ENCODE measurements at places on chromosomes 13 and 19. TPM values are rescaled to one million over a fixed set of nuclear protein-coding genes. Genes with fewer than 3 reads are reported as not detected.

- no peak for DNase-seq
These were observed 2.6 kb downstream of the P2RY11 start for GRCh38 chr19:10113964-10114650.

- DNase-seq = no peak
These were observed 262.2 kb downstream of the KLF5 start for GRCh38 chr13:73321043-73321442.

DNA sequence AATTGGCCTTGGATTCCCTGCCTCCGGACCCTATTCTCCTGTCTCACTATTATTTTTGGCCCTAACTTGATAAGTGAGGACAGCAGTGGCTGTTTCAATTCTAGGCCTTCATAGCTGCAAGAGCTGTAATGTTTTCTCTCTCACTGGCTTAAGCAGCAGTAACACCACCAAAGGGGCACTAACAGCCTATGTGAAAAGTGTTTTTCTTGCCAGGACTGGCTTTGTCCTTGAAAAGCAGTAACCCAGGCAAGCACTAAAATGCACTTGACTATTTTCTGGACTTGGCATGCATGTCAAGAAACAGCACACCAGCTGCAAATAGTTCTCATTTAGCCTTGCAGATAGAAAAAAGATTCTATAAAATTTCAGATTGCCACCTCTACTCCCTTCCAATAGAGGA is 9.3 kb upstream of the FBXL3 start:
- no peak for DNase-seq

DNA sequence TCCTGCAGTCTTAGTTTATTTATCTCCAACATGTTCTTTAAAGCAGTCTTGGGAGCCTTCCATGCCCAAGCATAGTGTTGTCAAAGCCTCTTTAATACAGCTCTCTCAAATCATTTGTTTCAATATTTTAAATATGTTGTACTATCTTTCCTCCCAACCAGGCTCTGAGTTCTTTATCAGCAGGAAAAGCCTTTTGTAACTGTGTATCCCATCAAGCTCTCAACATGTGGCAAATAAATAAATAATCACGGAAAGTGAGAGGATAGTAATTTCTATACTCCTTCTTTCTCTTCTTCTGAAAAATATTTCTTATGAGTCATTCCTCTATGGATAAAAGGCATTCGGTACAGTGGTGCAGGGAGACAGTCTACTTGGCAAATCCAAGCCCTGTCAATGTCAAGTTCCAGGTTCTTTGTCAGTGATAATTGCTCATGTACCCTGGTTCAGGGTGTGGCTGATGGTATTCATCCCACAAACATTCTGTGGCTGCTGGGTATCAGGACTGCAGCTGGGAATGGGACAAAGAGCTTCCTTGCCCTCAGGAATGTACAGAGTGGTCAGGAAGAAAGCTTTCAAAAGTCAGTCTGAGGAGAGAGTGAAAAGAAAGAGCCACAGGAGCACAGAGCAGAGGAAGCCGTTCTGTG is 384.3 kb downstream of the EFNB2 start:
- no peak for DNase-seq

DNA sequence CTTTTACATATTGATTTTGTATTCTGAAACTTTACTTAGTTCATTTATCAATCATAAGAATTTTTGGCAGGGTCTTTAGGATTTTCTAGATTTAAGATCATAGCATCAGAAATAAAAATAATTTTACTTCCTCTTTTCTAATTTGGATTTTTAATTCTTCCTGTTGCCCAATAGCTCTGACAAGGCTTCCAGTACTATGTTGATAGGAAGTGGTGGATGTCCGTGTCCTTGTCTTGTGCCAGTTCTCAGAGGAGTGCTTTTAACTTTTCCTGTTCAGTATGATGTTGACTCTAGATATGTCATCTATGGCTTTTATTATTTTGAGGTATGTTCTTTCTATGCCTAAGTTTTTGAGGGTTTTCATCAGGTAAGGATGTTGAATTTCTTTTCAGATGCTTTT is 7.7 kb upstream of the KIR2DL4 start:
- DNase-seq = no peak

GRCh38 chr13:114285166-114285808 is 3.9 kb downstream of the UPF3A start:
- DNase-seq = no peak

DNA sequence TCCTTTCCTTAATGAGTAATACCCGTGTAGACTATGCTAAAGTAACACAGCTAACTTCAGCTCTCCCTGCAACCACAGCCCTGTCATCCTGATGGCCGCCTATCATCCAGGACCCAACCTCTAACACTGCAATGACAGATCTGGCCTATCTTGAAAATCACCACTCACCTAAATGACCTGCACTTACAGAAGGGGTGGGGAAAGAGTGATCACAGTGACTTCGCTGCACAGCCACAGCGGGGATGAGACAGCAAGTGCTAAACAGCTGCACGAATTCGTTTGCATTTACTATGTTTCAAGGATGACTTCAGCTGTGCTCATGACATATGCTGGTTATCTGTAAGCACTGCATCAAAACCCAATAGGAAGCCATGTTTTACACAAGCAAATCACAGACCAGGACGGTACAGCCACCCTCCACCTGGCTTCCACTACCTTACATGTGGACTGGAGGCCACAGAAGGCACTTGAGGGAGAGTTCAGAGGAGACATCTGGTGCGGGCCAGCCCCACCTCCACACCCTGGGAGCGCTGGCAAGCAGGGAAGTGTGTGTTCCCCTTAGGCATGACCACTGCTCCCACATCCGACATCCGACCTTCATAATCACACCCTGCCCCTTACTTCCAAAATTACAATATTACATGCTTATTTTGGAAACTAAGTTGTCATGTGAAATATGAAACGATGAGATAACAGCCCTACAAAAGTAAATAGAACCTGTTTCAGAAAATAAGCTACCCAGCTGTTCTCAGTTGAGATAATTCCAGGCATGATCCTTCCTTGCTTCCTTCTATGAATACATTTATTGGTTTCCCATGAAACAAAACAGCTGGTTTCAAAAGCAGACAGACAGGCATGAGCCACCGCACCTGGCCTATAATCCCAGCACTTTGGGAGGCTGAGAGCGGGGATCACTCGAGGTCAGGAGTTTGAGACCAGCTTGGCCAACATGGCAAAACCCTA is 95.7 kb downstream of the STK24 start:
- DNase-seq = no peak

DNA sequence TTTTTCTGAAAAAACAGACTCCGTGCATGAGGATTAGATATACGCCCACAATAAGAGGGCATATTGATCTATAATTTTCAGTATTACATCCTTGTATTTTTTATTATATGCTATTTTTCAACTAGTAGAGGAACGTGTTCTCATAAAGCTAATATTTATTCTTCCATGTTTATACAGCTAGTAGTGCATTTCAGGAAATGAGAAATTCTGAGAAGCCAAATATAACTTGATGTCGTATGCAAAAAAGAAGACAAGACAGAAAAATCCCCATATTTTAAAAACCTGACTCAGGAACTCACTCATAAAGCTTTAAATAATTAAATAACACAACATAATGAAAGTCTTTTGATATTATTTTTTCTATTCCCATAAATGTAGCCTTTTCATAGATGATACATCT is 308.6 kb downstream of the ENOX1 start:
- DNase-seq = no peak

- DNase-seq = no peak
These were observed 132.8 kb upstream of the MYO16 start for GRCh38 chr13:108496362-108497210.

DNA sequence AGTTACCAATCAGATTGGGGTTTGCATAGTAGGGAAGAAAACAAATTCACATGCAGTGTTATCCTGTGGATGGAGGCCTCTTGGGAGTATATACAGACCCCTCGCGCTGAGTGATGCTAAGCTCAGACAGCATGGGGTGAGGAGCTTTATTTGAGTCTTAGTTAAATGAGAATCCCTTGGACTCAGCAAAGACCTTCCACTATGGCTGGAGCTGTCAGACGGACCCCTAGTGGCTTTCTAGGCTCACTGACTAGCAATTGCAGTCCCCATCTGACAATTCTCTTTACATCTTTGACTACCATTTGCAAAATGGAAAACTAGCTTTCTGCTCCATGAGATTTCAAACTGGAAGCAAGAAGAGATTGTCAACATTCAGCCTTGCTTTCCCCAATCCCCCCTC is 90.4 kb downstream of the STOML3 start:
- no peak for DNase-seq

DNA sequence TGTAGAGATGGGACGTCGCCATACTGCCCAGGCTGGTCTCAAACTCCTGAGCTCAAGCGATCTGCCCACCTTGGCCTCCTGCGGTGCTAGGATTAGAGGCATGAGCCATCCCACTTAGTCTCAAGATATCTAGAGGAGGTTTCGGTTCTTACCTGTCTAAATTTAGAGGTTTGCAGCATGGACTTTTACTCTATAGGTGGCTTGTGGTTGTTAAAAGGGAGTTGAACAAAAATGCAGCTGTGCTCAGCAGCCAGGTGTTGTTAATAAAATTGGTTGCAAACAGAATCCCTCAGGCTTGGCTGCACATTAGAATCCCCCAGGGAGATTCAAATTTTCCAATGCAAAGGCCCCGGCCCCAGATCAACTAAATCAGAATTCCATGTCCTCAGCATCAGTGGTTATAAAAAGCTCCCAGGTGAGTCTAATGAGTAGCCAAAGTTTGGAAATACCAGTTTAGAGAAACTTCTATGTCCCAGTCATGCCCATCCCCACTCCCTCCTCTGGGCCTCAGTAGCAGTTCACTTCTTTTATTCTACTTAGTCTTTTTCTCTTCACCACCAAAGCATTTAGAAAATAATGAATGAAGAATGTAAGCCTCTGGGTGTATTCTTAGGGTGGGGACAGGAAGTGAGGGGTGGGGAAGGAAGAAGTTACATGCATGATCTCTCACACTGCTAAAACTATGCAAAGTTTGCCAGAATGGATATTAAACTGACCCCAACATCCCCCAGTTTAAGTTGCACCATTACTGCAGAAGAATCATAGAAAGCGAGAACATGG is 471.0 kb downstream of the COG6 start:
- no peak for DNase-seq

DNA sequence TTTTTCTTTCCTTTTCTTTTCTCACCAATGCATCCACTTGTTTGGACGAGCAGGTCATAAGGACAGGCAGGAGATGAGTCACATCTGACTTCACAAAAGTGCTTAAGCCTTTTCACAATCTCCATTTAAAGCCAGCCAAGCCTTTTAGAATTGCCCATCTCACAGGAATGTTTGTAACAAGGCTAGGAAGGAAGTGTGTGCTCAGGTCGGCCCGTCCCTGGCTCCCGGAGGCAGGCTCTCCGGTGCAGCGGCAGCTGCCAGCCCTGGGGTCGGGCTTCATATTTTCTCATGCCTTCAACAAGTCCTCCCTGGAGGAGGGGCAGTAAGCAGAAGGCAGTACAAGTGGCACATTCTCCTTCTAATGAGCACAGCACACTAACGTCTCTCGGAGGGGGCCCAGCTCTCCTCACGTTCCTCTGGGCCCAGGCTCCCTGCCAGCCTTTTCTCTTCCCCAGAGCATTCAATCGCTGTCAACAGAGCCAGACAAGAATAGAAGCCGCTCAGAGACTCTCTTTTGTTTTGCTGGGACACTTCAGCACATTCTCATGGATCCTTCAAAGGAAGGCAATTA is 180.5 kb downstream of the COL4A1 start:
- DNase-seq = peak; percentile 74

- no peak for DNase-seq
These were observed 42.4 kb downstream of the ADGRE3 start for GRCh38 chr19:14632286-14632685.

DNA sequence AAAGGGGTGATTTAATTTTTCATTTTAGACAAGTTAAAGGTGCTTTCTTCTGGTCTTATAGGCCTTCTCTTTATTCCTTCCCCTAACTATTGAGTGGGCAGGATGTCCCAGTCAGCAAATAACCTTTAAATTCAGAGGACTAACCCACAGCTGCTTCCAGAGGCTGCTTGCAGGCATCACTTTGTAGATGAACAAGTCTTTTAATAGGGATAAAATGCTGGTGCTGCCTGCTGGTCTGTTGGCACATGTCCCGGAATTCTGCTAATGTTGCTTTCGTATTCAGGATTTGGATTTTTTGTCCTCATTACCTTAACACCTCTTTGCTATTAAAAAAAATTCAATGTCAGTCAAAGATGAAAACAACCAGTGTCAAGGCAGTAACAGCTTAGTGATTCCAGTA is 132.7 kb upstream of the KL start:
- no peak for DNase-seq

DNA sequence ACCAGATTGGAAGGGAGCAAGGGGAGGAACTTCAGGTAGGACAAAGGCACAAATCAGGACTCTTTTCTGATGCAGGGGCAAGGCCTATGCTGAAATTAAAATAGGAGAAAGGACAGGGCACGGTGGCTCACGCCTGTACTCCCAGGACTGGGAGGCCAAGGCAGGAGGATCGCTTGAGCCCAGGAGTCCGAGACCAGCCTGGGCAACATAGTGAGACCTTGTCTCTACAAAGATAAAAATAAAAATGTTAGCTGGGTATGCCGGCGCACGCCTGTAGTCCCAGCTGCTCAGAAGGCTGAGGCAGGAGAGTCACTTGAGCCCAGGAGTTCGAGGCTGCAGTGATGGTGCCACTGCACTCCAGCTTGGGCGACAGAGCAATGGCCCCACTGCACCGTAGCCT is 5.7 kb downstream of the SLC17A7 start:
- no peak for DNase-seq

DNA sequence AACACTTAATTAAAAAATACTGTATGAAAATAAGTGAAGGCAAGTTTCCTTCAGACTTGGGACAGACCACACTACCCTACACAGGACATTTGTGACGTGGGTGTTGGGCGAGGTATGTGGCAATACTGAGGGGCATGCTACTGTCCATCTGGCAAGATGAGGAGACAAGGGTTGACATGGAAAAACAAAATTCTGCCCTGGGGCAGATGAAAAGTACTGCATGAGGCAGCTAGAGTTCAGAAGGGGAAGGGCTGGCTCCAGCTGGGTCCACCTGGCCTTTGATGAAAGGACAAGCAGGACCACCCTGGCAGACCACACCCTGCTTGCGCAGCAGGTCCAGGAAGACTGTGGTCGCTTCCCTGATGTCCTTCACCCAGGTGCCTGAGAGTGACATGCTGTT is 43.2 kb downstream of the LATS2 start:
- no peak for DNase-seq

Gene NFIX
- 184 TPM for total RNA-seq

Gene IGFL2
- 0.36 TPM for total RNA-seq

Gene FGF21
- total RNA-seq = not detected

Gene ZNF441
- 13.2 TPM for total RNA-seq

Gene FCAR
- total RNA-seq = 5.2 TPM

Gene CYP4F12
- 3.1 TPM for total RNA-seq

Gene NBEA
- total RNA-seq = 14.7 TPM

Gene WDR87
- total RNA-seq = not detected

Gene TEX101
- total RNA-seq = not detected

Gene ZNF799
- total RNA-seq = 5.3 TPM
